ENCODE measurements at places on chromosomes 16 and 17.
A peak's percentile ranks its signal among the peaks of the same experiment; 100 is the strongest.

DNA sequence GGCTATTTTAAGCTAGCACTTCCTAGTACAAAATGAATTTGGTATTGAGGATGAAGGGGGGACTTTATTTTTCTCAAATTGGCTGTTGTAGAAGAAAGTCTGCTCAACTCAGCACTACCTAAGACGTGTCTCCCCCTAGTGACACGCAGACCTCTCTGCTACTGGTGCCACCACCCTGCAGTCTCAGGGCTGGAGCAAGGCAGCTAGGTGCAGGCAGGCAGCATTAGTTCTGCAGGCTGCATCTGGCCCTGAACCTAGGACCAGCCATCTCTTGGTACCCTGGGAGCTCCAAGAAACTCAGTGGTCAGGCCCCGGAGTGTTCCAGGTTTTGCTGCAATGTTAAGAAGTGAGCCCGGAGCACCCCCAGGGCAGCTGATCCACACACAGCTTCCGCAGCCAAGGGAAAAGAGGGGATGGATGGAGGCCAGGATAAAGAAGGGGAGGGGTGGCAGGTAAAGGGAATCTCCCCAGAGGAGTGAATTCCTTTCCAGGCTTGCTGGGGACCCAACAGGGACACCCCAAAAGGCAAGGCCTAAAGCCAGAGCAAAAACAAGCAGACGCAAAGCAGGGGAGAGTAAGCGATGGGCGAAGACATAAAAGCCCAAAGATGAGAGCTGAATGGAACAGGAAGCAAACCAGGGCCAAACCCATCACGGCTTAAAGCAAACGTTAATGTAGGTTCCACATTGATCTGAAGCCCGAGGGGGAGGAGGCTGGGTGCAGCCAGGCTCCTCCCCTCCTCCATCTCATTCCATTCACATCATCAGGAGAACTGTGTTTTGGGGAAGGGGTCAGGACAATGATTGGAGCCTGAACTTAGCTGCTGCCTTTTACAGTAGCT is 200.5 kb downstream of the ZFHX3 start:
- peaks cover 32% of the 10 kb centered on the region for H3K4me1 ChIP-seq
- H3K27me3 ChIP-seq: no peaks in the 10 kb centered on the region
- no peaks in the 10 kb centered on the region for H3K36me3 ChIP-seq
- no peak overlapping the region for H3K4me3 ChIP-seq
- DNase-seq: no peak

GRCh38 chr17:42246515-42246914 is 29.7 kb downstream of the STAT5B start:
- DNase-seq: no peak
- no peaks in the 10 kb centered on the region for H3K27me3 ChIP-seq
- peaks cover 13% of the 10 kb centered on the region for H3K4me1 ChIP-seq
- no peaks in the 10 kb centered on the region for H3K36me3 ChIP-seq
- peak overlapping the region; percentile 45 for H3K27ac ChIP-seq

DNA sequence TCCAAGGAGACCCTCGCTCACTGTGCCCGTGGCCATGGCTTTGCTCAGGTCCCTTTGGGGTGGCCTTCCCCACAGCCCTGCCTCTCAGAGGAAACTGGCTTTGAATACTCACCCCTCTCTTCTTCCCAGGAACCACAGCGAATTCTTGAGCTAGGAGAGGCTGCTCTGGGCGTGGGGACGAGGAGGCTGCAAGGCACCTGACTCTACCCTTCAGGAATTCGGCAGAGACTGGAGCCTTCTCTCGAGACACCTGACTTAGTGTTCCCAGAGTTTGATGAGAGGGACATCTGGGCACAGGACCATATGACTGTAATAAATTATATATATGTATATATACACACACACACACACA is 6.2 kb downstream of the LLGL2 start:
- peaks cover 3% of the 10 kb centered on the region for H3K4me1 ChIP-seq
- peaks cover 6% of the 10 kb centered on the region for H3K36me3 ChIP-seq
- no peak overlapping the region for H3K27ac ChIP-seq
- no peaks in the 10 kb centered on the region for H3K27me3 ChIP-seq
- H3K4me3 ChIP-seq: no peak overlapping the region

DNA sequence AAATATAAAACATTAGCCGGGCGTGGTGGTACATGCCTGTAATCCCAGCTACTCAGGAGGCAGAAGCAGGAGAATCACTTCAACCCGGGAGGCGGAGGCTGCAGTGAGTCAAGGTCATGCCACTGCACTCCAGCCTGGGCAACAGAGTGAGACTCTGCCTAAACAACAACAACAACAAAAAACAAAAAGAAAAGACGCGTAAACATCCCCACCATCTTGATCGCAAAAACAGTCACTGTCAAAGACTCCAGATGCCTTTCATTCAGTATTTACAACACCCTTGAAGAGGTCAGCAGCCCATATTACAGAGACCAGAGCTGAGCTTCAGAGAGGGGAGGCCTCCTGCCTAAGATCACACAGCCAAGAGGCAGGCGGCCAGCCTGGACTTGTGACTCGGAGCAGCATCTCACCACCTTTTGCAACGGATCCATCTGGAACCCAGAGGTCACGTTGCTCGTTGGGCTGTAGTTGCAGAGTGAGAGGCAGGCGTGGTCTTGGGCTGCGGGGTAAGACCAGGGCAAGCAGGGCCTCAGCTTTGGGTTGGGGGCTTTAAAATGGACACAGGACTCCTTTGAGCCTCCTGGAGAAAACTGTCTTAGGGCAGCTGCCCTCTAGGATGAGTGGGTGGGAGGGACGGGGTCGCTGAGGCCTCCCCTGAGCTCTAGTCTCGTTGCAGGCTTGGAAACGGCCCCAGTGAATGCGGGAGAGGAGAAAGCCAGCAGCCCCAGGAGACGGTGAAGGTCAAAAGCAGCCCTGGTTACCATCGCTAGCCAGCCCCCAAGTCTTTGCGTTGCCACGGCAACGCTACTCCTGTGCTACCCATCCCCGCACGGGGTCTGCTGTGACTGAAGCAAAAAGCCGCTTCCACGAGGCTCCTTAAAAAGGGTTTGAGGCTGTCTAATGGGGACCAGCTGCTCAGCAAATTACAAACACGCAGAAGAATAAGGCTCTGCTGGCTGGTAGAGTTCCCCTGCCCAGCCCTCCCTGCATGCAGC is 26.1 kb downstream of the LGALS3BP start:
- no peaks in the 10 kb centered on the region for H3K27me3 ChIP-seq
- H3K36me3 ChIP-seq: no peaks in the 10 kb centered on the region
- no peak for DNase-seq

DNA sequence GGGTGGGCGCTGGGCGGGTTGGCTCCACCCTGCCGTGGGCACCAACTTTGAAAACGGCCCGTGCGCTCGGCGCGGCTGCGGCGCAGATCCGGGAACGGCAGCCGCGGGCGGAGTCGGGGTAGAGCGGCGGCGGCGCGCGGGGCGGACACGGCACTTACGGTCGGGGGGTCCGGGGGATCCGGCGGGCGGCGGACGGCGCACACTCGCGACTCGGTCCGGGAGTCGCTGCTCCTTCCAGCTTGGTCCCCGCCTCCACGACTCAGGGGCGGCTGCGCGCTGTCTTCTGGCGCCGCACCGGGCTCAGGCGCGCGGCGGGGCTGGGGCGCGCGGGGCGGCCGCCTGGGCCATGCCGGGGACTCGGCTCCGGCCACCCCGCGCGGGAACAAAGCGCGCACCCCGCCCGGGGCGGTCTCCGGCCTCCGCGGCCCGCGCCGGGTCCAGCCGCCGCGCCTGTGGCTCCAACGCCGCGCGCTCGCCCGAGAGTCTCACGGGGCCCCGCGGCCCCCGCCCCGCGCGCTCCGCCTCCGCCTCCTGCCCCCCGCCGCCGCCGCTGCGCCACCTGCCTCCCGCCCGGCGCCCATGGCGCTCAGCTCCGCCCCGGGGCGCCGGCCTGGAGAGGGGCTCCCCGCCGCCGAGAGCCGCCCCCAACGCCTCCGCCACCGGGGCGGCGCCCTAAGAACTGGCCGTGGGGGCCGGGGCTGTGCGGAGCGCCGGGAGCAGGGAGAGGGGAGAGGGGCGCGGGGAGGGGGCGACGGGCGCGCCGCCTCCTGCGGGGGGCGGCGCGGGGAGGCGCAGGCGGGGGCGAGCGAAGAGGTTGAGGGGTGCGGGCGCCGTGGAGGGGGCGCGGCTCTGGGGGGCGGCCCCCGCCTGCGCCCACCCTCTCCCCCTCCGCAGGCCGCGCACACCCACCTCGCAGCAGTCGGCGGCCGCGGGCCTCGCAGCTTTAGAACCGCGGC is 35.9 kb downstream of the CBFA2T3 start:
- no peaks in the 10 kb centered on the region for H3K36me3 ChIP-seq
- H3K4me1 ChIP-seq: peaks cover 61% of the 10 kb centered on the region
- peaks cover 77% of the 10 kb centered on the region for H3K27me3 ChIP-seq
- H3K27ac ChIP-seq: peak overlapping the region; percentile 2

DNA sequence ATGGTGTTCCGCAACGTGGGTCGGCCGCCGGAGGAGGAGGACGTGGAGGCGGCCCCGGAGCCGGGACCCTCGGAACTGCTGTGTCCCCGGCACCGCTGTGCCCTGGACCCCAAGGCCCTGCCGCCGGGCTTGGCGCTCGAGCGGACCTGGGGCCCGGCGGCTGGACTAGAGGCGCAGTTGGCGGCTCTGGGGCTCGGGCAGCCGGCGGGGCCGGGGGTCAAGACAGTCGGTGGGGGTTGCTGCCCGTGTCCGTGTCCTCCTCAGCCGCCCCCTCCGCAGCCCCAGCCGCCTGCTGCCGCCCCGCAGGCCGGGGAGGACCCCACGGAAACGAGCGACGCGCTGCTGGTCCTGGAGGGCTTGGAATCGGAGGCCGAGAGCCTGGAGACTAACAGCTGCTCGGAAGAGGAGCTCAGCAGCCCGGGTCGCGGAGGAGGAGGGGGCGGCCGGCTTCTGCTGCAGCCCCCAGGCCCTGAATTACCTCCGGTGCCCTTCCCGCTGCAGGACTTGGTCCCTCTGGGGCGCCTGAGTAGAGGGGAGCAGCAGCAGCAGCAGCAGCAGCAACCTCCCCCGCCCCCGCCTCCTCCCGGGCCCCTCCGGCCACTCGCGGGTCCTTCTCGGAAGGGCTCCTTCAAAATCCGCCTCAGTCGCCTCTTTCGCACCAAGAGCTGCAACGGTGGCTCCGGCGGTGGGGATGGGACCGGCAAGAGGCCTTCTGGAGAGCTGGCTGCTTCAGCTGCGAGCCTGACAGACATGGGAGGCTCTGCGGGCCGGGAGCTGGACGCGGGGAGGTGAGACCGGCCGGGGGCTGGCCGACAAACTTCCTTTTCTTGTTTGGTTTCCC is 821 bp downstream of the SOCS7 start:
- H3K27ac ChIP-seq: peak overlapping the region; percentile 84
- H3K4me1 ChIP-seq: peaks cover 45% of the 10 kb centered on the region
- no peak for DNase-seq
- no peaks in the 10 kb centered on the region for H3K36me3 ChIP-seq
- peak overlapping the region; percentile 91 for H3K4me3 ChIP-seq
